ENCODE measurements at places on chromosomes 16 and 17.

DNA sequence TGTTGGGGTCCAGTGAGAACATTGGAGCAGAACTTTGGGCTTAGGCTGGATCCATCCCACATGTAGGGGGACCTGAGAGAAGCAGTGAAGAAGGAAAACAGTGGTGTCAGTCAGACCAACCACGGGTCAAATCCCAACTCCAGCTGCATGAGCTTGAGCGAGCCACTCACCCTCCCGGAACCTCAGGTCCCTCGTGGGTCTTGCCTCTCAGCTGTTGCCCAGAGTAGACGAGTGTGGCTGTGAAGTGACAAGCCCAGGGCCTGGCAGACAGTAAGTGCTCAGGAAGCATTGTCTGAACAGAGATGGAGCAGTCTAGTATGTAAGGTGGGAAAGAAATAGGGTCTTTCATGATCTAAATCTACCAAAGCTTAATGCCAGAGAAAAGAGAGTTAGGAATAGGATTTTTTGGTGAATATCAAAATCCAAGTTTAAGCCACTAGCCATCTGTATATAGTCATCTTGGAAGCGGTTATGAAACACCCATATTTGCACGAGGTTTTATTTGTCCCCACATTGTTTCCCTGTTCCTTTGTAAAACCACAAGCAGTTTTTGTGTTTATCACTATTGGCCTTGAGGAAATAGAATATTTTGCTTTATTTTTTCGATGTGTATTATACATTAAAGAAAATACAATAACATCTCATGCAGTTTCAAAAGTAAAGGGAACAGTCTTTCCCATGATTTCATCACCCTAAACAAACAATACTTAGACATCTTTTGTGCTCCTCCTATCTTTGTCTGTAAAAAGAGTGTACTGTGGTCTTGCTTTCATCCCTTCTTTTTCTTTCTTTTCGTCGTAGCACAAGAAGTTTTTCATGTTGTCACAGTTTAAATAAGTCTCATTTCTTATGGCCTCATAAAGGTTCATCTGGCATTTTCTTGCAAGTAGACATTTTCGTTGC lies 112.0 kb downstream of the CLEC16A start:
- no peak for DNase-seq

GRCh38 chr16:2170080-2170479 lies 14.5 kb downstream of the TRAF7 start:
- no peak for DNase-seq

GRCh38 chr17:21288571-21289017 lies 4.1 kb downstream of the MAP2K3 start:
- no peak for DNase-seq

DNA sequence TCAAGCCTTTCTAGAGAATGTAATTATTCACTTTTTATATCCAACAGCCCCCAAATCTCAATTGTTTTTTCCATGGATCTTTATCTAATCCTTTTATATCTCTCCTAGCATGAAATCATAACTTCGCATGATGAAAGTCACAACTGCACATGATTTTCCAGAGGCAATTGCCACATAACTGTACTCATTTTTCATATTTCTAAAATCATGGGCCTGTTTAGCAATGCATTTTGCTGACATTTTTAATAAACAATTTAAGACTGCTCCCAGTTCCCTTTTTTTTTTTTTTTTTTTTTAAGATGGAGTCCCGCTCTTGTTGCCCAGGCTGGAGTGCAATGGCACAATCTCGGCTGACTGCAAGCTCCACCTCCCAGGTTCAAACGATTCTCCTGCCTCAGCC lies 83.5 kb downstream of the VMP1 start:
- no peak for DNase-seq

- no peak for DNase-seq
Observed at GRCh38 chr17:75088465-75089417, 987 bp downstream of the SLC16A5 start.

GRCh38 chr16:46757339-46758050 lies 9.4 kb upstream of the MYLK3 start:
- no peak for DNase-seq

DNA sequence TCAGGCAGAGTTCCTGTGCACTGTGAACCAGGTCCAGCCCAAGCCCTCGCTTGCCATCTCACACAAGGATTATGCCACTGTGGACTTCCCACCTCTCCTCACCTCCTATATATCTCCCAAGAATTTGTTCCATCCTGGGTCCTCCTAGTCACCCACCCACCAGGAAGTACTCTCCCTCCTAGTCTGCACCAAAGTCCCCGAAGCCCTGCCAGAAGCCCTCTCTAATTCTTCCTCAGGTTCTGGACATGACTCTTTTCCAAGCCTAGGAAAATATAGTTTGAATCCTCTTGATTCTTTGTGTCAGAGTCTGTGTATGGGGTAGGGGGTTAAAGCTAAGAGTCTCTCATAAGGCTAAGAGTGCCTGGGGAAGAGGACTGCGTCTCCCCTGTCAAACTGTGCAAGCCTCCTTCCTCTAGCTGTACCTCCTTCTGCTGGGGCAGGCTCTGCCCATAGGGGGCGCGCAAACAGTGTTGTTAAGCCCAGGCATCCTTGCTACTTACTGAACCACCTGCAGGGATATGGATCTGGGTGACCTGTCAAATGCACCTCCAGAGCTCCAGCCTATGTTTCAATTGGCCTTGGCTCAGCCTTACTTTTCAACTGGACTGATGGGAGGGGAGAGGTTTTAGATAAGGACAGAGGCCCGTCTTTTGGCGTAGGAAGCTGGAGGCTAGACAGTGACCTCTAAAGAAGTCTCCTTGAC lies 16.6 kb upstream of the DLX4 start:
- DNase-seq: no peak

DNA sequence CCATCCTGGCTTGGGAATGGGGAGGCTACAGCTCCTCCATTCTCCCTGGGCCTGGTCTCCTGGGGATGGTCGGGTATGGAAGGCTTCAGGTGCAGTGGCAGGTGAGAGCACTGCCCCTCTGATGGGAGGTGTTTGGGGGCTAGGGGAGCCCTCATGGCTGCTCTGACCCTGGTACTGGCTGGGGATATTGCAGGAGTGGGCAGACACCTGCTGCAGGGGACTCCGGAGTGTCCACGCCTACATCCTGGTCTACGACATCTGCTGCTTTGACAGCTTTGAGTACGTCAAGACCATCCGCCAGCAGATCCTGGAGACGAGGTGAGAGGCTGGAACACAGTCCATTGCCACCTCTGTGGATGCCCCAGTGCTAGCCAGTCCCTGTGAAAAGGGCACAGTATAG lies 8.8 kb downstream of the RASL10B start:
- DNase-seq: no peak

DNA sequence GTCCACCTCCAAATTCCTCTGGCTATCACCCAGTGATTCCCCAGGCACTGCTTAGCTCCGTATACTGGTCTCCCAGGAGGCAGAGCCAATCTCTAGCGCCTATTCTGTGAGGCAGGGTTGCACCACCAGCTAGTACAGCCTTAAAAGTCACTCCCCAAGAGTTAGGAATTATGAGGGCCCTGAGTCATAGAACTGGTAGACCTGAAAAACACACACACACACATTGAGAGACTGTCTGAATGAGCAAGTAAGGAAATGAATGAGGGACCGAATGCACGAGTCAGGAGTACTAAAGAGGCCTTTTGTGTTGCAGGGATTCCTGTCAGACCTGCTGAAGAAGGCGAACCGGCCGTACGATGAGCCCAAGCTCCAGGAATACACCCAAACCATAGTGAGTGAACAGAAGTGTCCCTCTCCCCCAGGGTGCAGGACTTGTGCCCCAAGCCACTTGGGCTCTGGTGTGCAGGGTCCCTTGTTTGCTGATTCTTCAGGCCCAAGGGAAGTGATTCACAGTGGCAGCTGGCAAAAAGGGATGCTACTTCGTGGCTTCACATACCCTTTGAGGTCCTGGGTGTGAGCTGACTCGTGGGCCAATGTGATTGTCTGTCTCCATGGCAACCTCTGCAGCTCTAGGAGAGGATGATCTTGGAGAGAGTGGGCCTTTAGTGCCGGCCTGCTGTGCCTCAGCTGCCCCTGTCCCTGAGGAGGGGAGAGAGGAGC lies 24.7 kb downstream of the CALB2 start:
- DNase-seq: no peak

DNA sequence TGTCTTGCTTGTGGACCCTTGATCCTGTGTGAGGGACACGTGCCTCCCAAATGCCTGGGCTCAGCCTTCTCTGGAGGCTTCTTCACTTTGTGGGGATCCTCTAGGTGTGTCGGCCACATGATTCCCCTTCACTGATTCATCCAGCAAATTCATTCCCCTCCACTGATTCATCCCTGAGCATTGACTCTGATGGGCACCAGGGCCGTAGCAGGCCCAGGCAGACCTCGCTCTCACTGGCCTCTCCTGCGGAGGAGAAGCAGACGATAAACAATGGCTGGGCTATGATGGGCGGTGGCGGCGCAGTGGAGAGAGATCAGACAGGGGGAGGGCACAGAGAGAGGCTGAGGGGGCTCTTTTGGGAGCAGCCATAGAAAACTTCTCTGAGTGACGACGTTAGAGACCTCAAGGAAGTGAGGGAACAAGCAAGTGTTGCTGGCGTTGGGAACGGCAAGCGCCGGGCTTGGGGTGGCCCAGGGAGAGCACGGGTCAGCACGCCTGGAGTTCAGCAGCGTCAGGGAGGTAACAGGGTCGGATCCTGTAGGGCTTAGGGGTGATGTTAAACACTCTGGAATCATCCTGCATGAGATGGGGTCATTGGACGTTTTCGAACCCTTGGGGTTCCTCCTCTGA lies 17.5 kb upstream of the RPTOR start:
- DNase-seq: no peak

DNA sequence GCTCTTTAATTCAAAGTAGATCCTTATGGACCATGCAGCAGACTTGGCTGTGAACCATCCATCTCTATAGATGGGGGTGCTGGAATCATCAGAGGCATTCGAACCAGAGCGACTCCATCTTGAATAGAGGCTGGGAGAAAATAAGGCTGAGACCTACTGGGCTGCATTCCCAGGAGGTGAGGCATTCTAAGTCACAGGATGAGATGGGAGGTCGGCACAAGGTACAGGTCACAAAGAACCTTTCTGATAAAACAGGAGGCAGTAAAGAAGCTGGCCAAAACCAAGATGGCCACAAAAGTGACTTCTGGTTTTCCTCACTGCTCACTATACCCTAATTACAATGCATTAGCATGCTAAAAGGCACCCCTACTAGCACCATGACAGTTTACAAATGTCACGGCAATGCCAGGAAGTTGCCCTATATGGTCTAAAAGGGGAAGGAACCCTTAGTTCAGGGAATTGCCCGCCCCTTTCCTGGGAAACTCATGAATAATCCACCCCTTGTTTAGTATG lies 89.2 kb upstream of the BRD7 start:
- DNase-seq: no peak

DNA sequence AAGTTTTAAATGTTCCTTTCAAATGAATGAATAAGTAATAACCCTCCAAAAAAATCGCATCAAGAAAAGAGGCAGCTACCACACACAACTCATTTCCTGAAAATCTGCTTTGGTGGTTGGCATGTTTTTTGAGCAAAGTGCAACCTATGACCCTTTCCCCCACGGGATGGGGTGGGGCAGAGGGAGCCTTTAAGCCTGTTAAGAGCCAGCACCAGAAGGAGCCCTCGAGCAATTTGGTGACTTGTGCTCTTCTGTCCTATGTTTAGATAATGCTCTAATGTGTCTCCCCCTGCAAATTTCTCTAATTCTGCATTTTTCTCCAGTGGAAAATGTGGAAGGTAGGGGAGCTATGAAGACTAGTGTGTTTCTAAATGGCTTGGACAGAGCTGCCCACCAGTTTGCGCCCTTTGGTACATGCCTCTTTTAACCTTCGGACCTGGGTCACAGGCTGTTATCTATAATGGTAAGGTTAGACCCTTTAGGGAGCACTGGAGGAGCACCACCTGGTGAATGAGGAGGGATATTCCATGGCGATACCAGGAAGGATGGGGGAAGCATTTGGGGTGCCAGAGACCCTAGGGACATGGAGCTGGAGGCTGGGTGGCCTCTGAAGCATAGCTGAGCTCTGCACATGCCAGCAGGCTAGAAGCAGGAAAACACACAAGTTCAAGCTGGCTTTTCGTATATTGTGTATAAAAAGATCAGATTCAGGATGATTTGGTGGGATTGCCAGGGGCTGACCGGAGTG lies 1.6 kb downstream of the PYCARD start:
- no peak for DNase-seq

DNA sequence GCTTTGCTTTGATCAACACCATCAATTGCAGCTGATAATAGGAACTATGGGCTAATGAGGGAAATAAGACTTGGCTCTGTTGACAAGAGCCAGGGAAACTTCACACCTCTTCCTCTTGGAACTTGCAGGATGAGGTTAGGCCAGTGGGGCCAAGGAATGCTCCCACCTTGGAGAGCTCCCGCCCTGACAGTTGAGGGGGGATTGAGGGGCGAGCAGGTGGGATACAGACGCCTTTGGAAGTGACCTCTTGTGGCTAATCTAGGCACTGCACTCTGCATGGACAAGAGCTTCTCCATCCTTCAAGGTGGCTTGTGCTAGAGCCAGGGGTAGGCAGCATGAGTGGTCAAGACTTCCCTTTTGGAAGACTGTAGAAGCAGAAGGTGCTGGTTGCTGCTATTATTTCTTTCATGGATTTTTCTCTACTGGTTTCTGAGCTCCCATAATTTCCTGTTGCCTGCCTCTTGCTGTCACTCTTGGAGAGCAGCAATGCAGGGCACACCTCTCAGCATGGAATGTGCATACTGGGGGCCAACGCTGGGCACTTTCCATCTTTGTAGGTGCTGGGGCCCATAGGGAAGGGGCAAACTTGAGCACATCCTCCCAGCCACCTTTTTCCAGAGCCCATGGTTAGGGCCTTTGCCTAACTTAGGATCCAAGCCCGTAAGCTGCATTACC lies 2.3 kb upstream of the PHF12 start:
- DNase-seq: no peak

Measured in GM04504 (cell line).